ENCODE measurements at places on chromosomes 7 and 10. TPM values are rescaled to one million over a fixed set of nuclear protein-coding genes. Genes with fewer than 3 reads are reported as not detected.

DNA sequence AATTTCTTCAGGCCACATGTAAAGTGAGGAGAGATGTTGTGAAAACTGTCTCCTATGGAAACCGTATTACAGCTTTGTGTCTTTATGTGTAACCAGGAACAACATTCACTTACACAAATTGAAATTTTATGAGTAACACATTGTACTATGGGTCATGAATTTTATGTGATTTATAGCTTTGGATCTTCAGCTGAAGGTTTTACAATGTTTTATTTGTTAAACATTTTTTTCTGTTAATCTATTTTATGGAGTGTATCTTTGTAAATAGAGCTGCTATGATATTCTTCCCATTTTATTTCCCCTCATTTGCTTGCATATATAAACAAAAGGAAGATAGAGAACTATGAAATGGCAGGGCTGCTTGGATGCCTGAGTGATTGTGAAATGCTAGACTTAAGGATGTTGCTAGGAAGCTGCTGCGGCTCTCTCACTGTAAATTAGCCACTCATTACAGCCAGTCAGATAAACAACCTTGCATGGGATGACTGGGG is 104.5 kb upstream of the PCLO start:
- H3K27ac ChIP-seq: no peak overlapping the region
- H3K27me3 ChIP-seq: no peaks in the 10 kb centered on the region
- peaks cover 28% of the 10 kb centered on the region for H3K4me1 ChIP-seq
- H3K4me3 ChIP-seq: no peak overlapping the region

DNA sequence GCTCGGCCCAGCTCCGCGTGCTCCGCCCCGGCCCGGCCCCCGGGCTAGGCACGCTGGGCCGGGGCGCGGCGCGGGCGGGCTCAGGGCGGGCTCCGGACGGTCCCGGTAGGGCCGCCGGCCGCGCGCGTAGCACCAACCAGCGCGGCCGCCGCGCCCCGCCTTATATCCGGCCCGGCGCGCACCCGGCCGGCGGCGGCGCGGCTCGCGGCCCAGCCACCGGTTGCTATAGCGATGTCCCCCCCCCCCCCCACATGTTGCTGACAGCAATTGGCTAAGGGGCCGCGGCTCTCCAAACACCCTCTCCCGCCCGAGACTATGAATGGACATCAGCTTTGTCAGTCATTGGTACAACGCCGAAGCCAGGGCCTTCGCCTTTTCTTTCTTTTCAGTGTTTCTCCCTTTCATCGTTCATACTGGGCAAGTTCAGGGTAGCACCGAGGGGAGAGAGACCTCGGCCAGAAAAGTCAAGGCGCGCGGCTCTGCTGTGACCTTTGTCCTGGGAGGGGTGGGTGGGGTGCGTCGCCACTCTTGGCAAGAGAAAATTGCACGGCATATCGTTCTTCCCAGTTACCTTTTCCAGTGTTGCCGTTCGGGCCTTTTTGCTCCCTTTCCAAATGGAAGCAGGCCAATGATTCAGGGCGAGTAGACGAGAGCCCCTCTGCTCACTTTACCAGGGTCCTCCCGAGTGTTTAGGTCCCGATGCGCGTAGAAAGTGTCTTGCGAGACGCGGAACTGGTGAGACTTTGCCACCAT is 354.2 kb downstream of the DNAJB6 start:
- no peaks in the 10 kb centered on the region for H3K4me1 ChIP-seq
- peak overlapping the region; percentile 48 for H3K4me3 ChIP-seq

DNA sequence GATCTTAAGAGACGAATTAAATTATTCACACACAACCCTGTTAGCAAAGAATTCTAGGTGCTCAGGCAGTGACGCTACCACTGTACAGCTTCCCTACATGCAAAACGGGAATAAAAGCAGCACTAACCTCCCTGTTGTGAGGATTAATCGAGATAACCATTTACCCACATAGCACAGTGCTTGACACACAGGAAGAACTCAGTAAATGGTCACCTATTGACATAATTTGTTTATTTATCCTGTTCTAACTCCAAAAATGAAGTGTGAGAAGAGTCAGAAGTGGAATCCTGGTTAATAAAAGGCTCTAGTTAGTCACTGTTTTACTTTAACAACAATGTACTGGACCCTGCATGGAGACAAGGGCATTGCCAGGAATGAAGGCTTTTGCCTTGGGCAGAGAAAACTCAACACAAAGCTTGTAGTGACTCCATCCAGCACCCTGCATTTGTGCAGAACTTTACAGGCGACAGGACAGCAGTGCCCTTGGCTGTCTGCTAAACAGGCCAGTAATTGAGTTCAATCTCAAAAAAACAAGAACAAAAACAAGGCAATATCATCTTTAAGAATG is 103.8 kb downstream of the SORBS1 start:
- H3K27ac ChIP-seq: no peak overlapping the region
- no peak for DNase-seq
- H3K36me3 ChIP-seq: no peaks in the 10 kb centered on the region
- no peaks in the 10 kb centered on the region for H3K4me1 ChIP-seq
- no peak overlapping the region for H3K4me3 ChIP-seq
- H3K27me3 ChIP-seq: no peaks in the 10 kb centered on the region

GRCh38 chr10:4384245-4384644 is 441.8 kb upstream of the AKR1E2 start:
- no peaks in the 10 kb centered on the region for H3K27me3 ChIP-seq
- no peak overlapping the region for H3K4me3 ChIP-seq
- H3K4me1 ChIP-seq: no peaks in the 10 kb centered on the region
- no peak overlapping the region for H3K27ac ChIP-seq

DNA sequence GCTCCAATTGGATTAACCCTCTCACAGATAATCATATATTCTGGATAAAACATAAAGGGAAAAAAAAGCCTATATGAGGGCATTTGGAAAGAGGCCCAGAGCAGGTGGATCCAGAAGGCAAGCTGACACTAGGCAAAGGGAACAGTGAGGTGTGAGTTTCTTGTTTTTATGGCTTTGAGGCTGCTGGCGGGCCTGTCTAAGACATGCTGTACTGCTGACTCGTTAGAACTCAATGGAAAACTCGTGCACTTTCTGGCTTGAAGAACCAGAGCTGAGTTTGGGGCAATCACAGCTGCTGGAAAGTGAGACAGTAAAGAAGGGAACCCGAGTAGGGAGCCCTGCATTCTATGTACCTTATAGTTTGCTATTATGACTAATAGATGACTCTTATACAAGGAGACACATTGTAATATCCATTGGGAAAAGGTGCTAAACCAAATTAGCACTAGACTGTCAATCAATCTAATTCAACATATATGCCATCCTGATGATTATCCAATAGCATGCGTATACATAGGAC is 637.1 kb downstream of the GATA3 start:
- no peak overlapping the region for H3K27ac ChIP-seq
- no peaks in the 10 kb centered on the region for H3K4me1 ChIP-seq
- no peak for DNase-seq
- no peaks in the 10 kb centered on the region for H3K36me3 ChIP-seq
- no peaks in the 10 kb centered on the region for H3K27me3 ChIP-seq
- H3K4me3 ChIP-seq: no peak overlapping the region

DNA sequence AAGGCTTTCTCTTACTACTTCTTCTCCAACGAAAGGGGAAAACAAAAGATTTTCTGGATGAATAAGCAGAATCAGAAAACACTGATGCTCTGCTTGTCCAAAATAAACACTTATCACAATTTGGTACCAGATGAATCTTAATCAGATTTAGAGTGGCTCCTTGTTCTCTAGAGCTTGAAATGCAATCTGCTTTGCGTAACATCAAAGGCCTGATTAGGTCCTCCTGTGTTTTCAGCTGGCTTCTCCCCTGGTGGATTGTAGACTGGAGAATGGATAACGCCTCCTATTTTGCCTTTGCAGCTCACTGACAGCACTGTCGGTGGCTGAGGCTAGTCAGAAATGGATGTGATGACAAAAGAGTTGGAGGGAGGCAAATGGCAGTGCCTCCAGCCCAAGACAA is 91.2 kb downstream of the FAM13C start:
- DNase-seq: no peak
- H3K27me3 ChIP-seq: peaks cover 98% of the 10 kb centered on the region
- H3K4me3 ChIP-seq: no peak overlapping the region
- no peaks in the 10 kb centered on the region for H3K4me1 ChIP-seq
- H3K27ac ChIP-seq: no peak overlapping the region

The FGL2 gene
- 0.14 TPM for total RNA-seq

DNA sequence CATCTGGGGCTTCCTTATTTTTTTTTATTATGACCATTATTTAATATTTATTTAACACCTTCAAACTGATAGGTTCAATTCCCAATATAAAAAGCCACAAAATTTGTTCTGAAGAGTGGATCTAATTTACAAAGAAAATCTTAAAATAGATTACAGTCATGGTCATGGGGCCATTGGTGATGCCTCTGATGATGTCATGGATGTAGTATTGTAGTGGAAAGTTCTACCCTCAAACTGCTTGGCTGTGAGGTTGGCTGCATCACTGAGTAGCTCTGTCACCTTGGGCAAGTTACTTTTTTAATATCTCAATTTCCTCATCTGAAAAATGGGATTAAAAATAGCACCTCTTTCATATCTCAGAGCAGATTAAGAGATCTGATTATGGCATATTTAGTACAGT is 128.5 kb downstream of the DKK1 start:
- DNase-seq: no peak
- no peak overlapping the region for H3K4me3 ChIP-seq
- H3K27ac ChIP-seq: peak overlapping the region; percentile 81
- H3K4me1 ChIP-seq: peaks cover 12% of the 10 kb centered on the region

The BHLHA15 gene
- total RNA-seq: 1.8 TPM

The FGFBP3 gene
- total RNA-seq: 1.9 TPM

- no peak for DNase-seq
- no peaks in the 10 kb centered on the region for H3K4me1 ChIP-seq
- no peak overlapping the region for H3K27ac ChIP-seq
- H3K4me3 ChIP-seq: no peak overlapping the region
- no peaks in the 10 kb centered on the region for H3K36me3 ChIP-seq
- H3K27me3 ChIP-seq: no peaks in the 10 kb centered on the region
Observed at GRCh38 chr10:45660876-45661411, 11.6 kb downstream of the ZFAND4 start.

- H3K27ac ChIP-seq: no peak overlapping the region
- no peak for DNase-seq
- no peak overlapping the region for H3K4me3 ChIP-seq
- H3K36me3 ChIP-seq: peaks cover 13% of the 10 kb centered on the region
- H3K4me1 ChIP-seq: peaks cover 24% of the 10 kb centered on the region
Observed at GRCh38 chr7:26393818-26394217, 102.2 kb downstream of the SNX10 start.

DNA sequence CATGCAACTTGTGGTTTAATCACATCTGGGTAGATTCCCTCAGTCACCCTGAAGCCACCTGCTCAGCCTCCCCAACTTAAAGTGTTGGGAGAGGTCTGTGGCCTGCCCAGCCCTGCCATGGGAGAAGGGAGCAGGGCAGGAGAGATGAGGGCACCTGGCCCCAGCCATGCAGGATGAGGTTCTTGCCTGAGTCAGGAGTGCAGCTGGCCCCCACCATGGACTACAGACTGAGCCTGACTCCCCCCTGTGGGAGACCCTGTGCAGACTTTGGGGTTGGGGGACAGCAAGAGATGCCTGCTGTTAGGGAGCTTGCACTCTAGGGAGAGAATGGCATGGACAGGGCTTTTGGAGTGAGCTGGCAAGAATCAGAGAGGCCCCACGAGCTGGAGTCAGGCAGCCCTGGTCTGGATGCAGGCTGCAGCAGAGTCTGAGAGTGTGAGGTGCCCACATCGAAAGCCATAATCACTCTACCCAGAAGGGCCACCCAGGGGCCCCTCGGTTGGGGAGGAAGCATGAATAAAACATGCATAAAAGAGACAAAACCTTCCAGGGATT is 34.7 kb upstream of the DPYSL4 start:
- no peaks in the 10 kb centered on the region for H3K4me1 ChIP-seq
- DNase-seq: no peak
- H3K27ac ChIP-seq: no peak overlapping the region
- H3K27me3 ChIP-seq: peaks cover 11% of the 10 kb centered on the region

- no peak overlapping the region for H3K4me3 ChIP-seq
- DNase-seq: no peak
- H3K36me3 ChIP-seq: no peaks in the 10 kb centered on the region
Observed at GRCh38 chr7:40306596-40306995, 171.8 kb downstream of the SUGCT start.

DNA sequence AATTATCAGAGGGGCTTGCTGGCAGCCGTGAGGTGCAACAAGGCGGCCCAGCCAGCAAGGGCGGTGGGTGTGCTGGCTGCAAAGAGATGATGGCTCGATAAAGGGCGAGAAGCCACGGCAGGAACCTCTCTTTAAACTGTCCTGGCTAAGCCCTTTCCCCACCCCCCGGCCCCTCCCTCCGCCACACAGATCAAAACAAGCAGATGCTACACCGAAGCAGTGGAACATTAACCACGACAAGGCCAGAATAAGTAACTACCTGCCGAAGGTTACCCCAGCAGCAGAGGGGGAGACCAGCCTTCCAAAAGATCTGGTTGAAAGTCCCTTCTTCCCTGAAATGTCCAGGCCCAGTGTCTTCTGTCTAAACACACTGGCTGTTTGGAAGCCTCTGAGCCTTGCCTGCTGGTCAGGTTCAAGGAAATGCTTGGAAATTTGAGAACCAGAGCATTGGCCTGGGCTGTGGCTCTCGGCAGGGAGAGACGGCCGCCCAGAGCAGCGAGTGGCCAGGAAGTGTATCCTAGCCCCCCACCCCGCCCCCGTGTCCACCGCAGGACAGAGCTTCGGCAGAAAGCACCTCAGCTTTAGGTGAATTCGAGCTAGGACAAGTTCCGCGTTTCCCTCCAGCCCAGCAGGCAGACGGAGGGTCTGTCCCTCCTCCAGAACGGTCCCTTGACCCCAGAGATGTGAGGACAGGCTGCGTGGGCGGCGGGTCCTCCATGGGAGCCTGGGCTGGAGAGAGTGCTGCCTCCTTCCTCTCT is 2.1 kb downstream of the FAM20C start:
- peaks cover 8% of the 10 kb centered on the region for H3K4me1 ChIP-seq
- peaks cover 85% of the 10 kb centered on the region for H3K27me3 ChIP-seq
- H3K27ac ChIP-seq: no peak overlapping the region
- peak overlapping the region; percentile 63 for H3K4me3 ChIP-seq

GRCh38 chr10:30455816-30456215 is 21.8 kb downstream of the MAP3K8 start:
- DNase-seq: no peak
- H3K36me3 ChIP-seq: peaks cover 24% of the 10 kb centered on the region
- H3K4me1 ChIP-seq: no peaks in the 10 kb centered on the region

DNA sequence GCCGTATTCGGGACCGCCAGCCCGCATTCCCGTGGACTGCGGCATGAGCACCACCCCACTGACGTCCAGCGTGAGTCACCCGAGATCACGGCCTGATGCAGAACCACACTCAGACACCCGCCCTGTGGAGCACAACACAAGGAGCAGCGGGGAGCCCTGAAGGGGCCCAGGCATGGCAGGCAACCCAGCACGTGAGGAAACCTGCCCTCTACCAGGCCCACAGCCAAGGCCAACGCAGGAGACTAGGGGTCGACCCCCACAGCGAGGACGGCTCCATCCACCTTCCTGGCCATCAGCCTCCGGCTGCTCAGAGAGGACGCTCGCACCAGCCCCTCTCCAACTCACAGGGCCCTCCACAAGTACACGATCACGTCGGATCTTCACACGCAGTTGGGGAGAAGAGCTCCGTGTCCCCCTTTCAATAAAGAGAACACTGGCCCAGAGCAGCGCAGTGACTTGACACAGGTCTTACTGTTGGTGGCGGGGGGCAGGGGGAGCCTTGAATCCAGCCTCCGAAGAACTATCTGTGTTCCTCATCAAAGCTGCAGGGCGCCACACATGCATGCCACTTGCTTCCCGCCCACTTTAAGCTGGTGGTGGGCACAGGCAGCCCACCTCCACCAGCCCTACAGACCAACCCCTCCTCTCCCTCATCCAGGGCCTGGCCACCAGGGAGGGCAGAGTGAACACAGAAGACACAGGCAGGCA is 22.0 kb downstream of the MAD1L1 start:
- no peak overlapping the region for H3K27ac ChIP-seq
- H3K36me3 ChIP-seq: peaks cover 21% of the 10 kb centered on the region
- no peaks in the 10 kb centered on the region for H3K4me1 ChIP-seq
- H3K27me3 ChIP-seq: no peaks in the 10 kb centered on the region
- DNase-seq: no peak
- H3K4me3 ChIP-seq: no peak overlapping the region

The KLF14 gene
- total RNA-seq: 0.17 TPM

The PDK4 gene
- total RNA-seq: 6.5 TPM

The MYH16 gene
- 0.97 TPM for total RNA-seq

Data from Calu3 (cell line).